NAMALWA (cell line): ENCODE measurements at places on chromosomes 6 and 20.

- DNase-seq, result peak; percentile 73
These were observed 8.9 kb downstream of the BPIFB1 start for GRCh38 chr20:33291830-33292355.

DNA sequence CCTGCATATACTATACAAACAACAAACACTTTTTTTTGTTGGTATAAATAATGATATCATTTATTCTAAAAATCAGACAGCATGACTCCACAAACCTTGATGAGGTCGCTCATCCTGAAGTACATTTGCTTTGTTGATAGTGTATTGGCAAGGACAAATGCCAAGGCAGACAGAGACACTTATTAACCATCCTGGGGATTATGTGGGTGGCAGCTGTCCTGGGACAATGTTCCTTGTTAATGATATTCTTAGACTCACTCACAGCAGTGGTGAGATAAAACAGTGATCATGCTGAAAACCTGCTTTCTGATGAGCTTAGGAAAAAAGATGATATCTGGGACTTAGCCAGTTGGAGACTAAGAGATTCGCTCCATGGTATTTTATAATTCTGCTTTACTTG lies 85.4 kb upstream of the OGFRL1 start:
- DNase-seq, result no peak

GRCh38 chr6:112941613-112942012 lies 594.5 kb downstream of the RFPL4B start:
- no peak for DNase-seq

DNA sequence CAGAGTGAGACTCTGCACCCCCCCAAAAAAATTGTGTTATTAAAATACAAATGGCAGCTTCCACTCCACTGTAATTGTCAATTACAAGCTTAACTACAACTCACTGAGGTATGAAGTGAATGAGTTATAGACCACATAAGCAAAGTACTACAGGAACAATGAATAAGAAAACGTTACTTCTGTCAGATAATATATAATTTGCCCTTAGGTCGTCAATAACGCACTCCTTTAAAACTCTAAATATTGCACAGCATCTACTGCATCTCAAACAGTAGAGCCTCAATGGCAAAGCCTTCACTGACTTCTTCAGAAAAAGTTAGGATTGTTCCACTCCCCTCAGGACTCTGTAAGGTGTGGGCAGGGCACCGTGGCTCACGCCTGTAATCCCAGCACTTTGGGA lies 2.0 kb upstream of the HBS1L start:
- DNase-seq, result no peak

DNA sequence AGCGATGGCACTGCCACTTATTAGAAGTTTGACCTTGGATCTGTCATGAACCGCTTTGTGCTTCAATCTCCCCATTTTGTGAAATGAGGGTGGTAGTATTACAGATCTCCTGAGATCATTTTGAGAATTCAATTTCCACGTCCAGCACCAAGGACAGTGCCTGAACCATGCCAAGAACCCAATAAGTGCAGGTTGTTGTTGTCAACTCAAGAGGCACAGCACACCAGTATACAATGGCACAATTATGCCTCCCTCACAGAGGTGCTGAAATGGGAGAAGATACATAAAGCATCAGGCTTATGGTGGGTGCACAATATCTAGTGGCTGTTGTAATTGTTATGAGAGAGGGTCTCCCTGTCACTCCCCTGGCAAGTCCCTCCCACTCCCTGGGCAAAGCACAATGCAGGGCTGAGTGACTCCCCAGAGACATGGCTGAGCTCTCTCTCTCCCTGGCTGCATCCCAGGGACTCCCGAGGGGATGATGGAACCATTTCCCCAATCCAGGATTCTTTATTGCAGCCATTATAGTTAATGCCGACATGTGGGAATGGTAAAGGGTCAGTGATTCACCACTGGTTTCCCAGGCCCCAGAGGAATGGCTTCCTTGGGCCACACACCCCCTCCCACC lies 78.7 kb downstream of the CDH22 start:
- peak; percentile 15 for DNase-seq

DNA sequence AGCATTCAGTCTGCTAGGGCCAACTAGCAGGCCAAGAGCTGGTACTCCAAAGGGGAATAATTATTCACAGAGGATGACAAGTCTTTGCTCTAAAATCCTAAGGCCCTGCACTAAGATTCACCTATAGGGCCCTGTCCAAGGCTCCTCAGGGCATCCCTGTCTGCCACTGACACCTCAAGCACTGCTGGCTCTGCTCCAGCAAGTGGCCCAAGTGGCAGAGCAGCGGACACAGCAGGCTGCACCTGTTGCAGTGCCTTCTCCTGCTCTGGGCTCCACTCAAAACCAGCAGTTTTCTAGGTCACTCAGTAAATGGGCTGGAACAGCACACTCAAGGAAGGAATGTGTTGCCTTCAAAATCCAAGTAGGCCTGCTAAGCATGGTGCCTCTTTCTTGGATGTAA lies 36.4 kb upstream of the SMOC2 start:
- DNase-seq, result no peak

GRCh38 chr6:6331393-6331792 lies 10.9 kb upstream of the F13A1 start:
- DNase-seq, result peak; percentile 89

GRCh38 chr20:23021541-23021940 lies 13.6 kb upstream of the SSTR4 start:
- DNase-seq, result no peak

DNA sequence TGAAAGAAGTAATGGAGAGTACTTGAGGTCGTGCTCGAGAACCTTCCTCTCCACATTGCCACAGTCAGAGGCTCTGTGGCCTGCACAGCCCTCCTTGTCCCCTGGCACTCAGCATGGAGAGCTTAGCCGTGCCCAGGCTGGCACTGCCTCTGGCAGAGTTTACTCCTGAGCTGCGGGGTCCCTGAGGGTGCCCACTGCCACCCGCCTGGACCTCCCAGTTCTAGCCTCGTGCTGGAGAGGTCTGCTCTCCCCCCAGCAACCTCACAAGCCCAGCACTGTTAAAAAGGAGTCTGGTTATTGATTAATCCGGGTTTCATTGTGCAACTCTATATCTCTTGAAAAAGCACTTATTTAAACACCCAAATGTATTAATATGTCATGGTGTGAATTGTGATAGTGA lies 226.8 kb downstream of the TMEM242 start:
- no peak for DNase-seq

DNA sequence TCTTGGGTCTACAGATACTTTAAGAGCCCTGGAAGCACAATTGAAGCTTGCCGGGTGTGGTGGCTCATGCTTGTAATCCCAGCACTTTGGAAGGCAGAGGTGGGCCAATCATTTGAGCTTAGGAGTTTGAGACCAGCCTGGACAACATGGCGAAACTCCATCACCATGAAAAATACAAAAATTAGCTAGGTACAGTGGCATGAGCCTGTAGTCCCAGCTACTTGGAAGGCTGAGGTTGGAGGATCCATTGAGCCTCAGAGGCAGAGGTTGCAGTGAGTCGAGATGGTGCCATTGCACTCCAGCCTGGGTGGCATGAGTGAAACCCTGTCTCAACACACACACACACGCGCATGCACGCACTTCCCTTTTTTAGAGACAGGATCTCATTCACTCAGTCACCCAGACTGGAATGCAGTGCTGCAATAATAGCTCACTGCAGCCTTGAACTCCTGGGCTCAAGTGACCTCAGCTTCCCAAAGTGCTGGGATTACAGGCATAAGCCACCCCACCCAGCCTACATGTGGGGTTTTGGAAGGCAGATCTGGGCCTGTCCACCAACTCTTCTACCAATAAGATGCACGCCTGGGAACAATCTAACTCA lies 182.5 kb upstream of the JARID2 start:
- no peak for DNase-seq

GRCh38 chr20:34473262-34473883 lies 42.8 kb upstream of the DYNLRB1 start:
- DNase-seq, result peak; percentile 50

DNA sequence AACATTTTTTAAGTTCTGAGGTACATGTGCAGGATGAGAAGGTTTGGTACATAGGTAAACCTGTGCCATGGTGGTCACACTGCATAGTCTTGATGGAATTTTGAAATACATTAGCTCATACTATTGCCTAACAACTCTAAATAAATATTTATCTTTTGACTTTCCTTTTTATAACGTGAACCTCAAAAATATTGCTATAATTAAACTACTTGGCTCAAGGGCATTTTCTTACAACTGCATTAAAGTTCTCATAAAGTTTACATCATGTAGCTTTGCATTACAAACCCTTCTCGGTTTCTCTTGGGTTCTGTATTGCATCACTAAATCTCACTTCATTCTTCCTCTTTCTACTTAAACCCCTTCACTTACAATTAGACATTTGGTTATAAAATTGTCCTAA lies 636.0 kb upstream of the PTCHD4 start:
- no peak for DNase-seq

DNA sequence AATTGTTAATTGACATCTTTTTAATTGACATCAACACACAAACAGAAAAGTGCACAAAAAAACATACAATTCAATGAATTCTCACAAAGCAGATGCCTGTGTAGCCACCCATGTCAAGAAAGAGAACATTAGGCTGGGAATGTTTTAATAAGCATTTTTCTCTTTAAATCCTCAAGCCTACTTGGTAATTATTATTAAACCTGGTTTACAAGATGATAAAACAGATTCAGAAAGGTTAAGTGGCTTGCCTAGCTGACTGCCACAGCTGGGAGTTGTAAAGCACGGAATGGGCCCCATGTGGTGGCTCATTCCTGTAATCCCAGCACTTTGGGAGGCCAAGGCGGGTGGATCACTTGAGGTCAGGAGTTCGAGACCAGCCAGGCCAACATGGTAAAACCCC lies 90.0 kb upstream of the AKAP12 start:
- no peak for DNase-seq

- no peak for DNase-seq
These were observed 451.6 kb downstream of the UTRN start for GRCh38 chr6:144736763-144737162.

- no peak for DNase-seq
These were observed 125.7 kb downstream of the ANKS1A start for GRCh38 chr6:35014786-35015185.

- DNase-seq, result no peak
These were observed 41.4 kb upstream of the FAM83C start for GRCh38 chr20:35333606-35334005.

GRCh38 chr20:41166201-41167117 lies 29.1 kb downstream of the PLCG1 start:
- no peak for DNase-seq

- DNase-seq, result peak; percentile 69
These were observed 45.6 kb upstream of the MAN1A1 start for GRCh38 chr6:119395192-119395591.

DNA sequence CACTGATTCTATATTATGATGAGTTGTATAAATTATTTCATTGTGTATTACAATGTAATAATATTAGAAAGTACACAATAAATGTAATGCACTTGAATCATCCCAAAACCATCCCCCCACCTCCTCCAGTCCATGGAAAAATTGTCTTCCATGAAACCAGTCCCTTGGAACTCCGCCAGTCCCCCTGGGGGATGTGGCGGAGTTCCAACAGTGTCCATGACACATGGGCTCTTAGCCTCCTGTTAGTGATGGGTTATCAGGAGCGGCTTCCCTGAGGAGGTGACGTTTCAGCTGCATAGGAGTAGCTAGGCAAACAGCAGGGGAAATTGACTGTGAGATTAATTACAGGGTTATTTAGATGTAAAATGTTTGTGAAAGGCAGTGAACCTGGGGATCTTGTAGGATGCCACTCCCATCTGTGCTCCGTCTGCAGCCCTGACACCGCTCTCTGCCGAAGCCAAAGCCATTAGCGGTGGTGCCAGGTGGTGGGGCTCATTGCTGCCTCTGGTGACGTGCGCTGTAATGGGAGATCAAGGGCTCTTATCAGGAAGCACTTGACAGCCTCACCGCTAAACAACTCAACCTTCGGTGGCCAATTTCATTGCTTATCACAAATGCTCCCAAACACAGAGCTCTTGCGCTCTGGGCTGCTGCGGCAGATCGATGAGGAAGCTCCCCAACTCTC lies 81.6 kb upstream of the MC3R start:
- DNase-seq, result no peak

- no peak for DNase-seq
These were observed 8.4 kb upstream of the NUP153 start for GRCh38 chr6:17714879-17715851.

GRCh38 chr6:68776354-68776753 lies 141.3 kb downstream of the ADGRB3 start:
- no peak for DNase-seq

DNA sequence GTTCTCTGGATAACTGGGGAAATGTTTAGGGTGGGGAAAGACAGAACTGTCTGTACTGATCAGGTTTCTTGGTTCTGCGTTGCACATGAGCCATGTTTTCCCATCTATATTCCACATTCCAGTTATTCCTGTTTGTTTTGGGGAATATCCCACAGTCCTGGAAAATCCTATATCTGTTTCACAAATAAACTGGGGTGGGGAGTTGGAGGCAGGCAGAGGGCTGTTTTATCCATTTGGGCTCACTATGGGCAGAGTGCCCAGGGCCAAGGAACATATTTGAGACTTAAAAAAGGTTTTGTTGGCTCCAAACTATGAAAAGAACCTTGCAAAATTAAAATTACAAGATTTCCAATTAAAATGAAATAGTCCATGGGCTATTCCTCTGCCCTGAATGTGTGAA lies 21.5 kb downstream of the FOXP4 start:
- DNase-seq, result no peak

- DNase-seq, result peak; percentile 40
These were observed 40.7 kb downstream of the MAP3K5 start for GRCh38 chr6:136751522-136751956.

GRCh38 chr20:62289131-62289530 lies 13.7 kb upstream of the ADRM1 start:
- DNase-seq, result no peak

DNA sequence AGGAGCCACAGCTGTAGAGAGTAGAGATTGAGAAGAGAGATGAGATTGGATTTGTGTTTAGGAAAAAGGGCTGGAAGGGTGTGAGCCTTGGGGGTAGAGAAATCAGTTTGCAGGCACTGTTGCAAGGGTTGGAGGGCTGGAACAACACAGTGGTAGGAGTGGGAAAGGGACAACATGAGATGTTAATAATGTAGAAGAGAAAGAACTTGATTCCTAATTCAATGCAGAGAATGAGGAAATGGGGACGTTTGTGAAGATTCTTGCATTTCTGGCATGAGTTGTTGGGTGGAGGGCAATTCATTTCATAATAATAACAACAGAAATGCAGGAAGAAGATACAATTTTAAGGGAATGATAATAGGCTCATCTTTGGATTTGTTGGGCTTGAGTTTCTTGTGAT lies 141.4 kb upstream of the TBX18 start:
- DNase-seq, result no peak

DNA sequence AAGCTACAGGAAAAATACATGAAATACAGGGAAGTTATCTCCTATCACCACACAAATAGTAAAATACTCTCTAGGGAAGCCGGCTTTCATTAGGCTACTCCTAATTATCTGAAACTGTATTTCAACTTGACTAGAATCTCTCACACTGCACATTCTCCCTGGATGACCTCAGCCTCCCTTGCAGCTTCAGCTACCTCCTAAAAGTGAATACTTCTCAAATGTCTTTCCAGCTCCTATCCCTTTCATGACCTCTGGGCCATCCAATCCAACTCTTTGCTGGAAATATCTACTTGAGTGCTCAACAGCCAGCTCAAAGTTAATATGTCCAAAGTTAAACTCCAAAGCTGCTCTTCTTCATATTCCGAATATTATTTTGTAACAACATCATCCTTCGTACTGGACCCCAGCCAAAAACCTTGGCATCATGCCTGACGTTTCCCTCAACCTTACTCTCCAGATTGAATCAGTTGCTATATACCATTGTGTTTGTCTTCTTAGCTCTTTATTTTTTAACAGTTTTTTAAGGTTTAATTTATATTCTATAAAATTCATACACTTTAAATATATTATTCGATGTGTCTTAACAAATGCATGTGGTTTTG lies 29.4 kb upstream of the KIF6 start:
- no peak for DNase-seq
